ENCODE measurements at places on chromosomes 11 and 22.

GRCh38 chr11:118715245-118715831, 35.9 kb upstream of the TREH start:
- peak; percentile 20 for DNase-seq

GRCh38 chr22:43479301-43479950, 67.6 kb downstream of the MPPED1 start:
- DNase-seq = no peak

GRCh38 chr11:111355956-111356659, 23.0 kb downstream of the POU2AF1 start:
- no peak for DNase-seq

DNA sequence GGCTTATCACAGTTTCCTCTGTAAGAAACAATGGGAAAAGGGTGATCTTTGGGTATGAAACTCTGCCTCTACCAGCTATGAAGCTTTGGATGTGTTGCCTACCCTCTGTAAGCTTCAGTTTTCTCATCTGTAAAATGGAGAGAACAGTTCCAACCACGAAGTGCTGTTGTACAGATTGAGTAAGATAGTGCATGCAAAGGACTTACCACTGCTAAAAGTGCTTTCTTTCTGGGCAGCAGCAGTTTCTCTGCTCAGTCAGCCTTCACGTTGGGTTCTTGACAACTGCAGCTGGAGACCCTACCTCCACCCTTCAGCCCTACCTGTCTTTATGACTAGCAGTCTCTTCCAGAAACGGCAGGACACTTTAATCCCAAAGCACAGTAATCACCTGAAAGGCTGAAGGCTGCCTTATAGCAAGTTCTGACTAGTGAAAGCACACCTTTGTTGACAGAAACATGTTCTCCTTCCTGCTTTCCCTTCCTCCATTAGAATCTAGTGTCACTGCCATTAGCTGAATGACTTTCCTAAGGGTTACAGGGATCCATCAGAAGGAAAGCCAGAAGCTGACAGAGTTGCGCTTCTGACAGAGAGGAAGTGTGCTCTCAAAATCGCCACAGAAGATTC, 91.4 kb downstream of the RPL27A start:
- DNase-seq = no peak

- no peak for DNase-seq
Observed at GRCh38 chr11:3888876-3889275, 33.4 kb downstream of the STIM1 start.

GRCh38 chr11:15617126-15617525, 502.4 kb downstream of the INSC start:
- DNase-seq = no peak

Measured in AG09309 (cell line).